ENCODE measurements at places on chromosomes 1 and 21. TPM values are rescaled to one million over a fixed set of nuclear protein-coding genes. Genes with fewer than 3 reads are reported as not detected.

The CITED4 gene
- 6.3 TPM for polyA plus RNA-seq

DNA sequence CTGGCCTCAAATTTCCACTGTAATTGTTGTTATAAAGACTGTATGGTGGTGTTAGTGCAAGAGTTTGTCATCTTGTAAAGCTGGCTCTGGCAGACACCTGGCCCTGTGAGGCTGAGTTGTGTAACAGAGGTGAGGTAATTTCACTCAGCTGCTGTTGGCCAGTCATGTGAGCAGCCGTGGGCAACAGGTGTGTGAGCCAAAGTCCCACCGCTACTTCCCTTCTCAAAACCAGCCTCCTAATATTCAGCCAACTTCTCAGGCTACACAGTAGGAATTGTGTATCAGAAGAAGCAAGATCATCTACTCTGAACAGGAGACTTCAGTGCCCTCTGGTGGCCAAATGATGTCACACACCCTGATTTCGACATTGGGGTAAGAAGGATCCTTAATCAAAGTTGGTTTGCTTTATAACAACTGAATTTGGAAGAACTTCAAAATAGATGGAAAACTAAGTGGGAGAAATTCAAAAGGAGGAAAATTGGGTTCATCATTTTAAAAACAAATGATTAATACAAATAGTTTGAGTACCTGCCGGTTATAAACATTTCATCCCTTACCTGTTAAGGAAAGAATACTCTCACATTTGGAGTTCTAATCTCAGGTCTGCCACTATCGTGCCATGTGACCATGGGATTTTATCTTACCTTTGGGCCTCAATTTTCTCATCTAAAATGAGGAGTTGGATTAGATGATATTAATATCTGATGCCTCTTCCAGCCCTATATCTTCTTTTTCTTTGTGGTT lies 2.6 kb upstream of the CREG1 start:
- DNase-seq: peak; percentile 46

- no peak for DNase-seq
Measured at GRCh38 chr21:38300141-38300578, 43.4 kb downstream of the KCNJ15 start.

DNA sequence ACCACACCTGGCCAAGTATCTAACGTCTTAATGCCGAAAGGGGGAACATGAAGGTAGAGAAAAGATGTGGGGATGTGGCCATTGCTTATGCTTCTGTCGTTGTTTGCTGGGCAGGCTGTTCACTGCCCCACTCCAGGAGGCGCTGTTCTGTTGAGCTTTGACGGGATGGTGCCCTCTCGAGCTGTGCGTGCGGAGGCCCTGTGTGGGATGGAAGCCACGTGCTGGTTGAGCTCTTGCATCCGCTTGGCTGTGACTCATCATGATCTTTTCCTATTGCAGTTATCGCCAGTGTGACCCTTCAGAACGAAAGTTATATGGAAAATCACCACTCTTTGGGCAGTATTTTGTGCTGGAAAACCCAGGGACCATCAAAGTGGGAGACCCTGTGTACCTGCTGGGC lies 26.3 kb downstream of the MTARC1 start:
- DNase-seq: no peak

GRCh38 chr1:205353612-205354011 lies 3.1 kb downstream of the KLHDC8A start:
- no peak for DNase-seq

DNA sequence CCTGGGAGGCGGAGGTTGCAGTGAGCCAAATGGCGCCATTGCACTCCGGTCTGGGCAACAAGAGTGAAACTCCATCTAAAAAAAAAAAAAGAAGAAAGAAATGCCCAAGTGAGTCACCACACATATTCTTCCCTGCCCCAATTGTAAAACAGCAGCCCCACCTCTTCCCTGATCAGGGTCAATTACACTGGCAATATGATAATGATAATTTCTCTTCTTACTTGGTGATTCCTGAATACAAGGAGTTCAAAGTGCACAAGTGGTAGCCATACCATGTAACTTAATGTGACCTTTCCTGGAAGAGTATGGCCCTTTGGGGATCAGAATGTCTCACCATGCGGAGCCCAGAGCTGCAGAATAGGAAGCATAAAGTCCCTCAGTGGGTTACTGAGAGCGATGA lies 11.8 kb upstream of the CGN start:
- no peak for DNase-seq

DNA sequence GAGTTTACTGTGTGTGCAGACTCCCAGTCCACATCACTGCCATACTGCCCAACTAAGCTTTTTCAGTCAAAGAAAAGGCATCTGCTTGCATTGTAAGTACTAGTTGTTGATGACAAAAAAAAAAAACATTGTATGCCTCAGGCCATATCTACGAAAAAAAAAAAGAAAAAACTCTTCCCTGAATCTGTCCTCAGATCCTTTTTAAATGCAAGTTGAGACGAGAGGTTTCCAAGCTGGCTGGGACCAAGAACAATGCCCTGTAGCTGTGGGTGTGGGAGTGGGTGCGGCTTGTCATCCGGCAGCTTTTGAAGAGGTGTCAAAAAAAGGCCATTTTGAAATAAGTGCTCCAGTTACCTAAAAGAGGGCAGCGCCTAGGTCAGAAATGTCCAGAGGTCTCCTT lies 29.2 kb upstream of the HHAT start:
- DNase-seq: no peak

GRCh38 chr1:37021502-37021901 lies 12.8 kb downstream of the GRIK3 start:
- no peak for DNase-seq

DNA sequence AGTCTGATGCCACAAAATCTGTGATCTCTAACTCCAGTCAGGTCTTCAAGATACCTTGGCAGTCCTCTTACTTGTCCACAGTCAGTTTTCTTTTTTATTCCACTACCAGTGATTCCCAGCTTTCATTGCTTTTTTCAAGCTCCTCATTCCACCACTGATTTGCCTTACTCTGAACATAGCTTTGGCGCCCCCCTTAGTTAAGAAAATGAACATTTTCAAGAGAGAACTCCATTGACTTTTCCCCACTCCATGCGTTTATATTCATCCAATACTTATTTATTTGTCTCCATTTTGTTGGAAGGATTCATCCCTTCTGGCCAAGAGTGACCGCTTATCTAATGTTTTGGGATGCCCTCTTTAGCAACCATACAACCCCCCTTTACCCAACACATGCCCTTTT lies 33.9 kb upstream of the IPO9 start:
- no peak for DNase-seq

Data from right lung (tissue), 10 donors.